Sigmoid colon (tissue), 7 donors: ENCODE measurements at places on chromosomes 6 and 20. TPM values are rescaled to one million over a fixed set of nuclear protein-coding genes. Genes with fewer than 3 reads are reported as not detected.

LAMA4 gene
- 225 TPM for total RNA-seq

CYP21A2 gene
- total RNA-seq, result 2.9 TPM

CNR1 gene
- total RNA-seq, result 25.7 TPM

TRIM39 gene
- total RNA-seq, result 15.6 TPM

TAGAP gene
- 1.8 TPM for total RNA-seq

SLC17A2 gene
- not detected for total RNA-seq

CCM2L gene
- total RNA-seq, result 4.6 TPM

PRICKLE4 gene
- total RNA-seq, result 4.1 TPM

KHDRBS2 gene
- 0.36 TPM for total RNA-seq

TINAG gene
- total RNA-seq, result not detected

VIP gene
- total RNA-seq, result 156 TPM

RFX6 gene
- not detected for total RNA-seq

APCDD1L gene
- 1.9 TPM for total RNA-seq
